ENCODE measurements at places on chromosomes 7 and 10. TPM values are rescaled to one million over a fixed set of nuclear protein-coding genes. Genes with fewer than 3 reads are reported as not detected.
A peak's percentile ranks its signal among the peaks of the same experiment; 100 is the strongest.

GRCh38 chr7:21980926-21981500 lies 35.3 kb upstream of the CDCA7L start:
- no peak for DNase-seq
- no peak overlapping the region for H3K27ac ChIP-seq
- H3K36me3 ChIP-seq = no peaks in the 10 kb centered on the region
- no peaks in the 10 kb centered on the region for H3K4me1 ChIP-seq
- no peak overlapping the region for H3K4me3 ChIP-seq

GRCh38 chr7:159094023-159094740 lies 50.5 kb downstream of the VIPR2 start:
- H3K36me3 ChIP-seq = no peaks in the 10 kb centered on the region
- no peak overlapping the region for H3K27ac ChIP-seq

DNA sequence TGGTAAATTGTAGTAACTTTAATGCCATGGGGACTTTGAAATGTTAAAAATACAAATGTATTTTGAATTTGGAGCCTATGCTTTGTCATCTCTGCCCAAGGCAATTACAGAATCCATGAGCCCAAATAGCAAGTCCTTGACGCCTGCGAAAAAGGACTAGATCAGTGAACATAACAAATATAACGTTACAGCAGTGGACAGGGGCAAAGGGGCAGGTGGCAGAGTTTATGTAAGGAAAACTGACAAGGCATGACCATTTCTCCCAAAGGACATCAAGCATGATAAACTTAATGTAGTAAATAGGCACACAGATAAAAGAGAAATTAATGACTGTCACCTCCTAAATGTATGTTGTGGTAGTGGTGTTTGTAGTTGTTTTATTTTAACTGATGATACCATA lies 297.1 kb downstream of the LRRTM3 start:
- H3K27me3 ChIP-seq = no peaks in the 10 kb centered on the region
- no peak overlapping the region for H3K4me3 ChIP-seq
- H3K36me3 ChIP-seq = no peaks in the 10 kb centered on the region
- no peak for DNase-seq
- H3K27ac ChIP-seq = no peak overlapping the region

DNA sequence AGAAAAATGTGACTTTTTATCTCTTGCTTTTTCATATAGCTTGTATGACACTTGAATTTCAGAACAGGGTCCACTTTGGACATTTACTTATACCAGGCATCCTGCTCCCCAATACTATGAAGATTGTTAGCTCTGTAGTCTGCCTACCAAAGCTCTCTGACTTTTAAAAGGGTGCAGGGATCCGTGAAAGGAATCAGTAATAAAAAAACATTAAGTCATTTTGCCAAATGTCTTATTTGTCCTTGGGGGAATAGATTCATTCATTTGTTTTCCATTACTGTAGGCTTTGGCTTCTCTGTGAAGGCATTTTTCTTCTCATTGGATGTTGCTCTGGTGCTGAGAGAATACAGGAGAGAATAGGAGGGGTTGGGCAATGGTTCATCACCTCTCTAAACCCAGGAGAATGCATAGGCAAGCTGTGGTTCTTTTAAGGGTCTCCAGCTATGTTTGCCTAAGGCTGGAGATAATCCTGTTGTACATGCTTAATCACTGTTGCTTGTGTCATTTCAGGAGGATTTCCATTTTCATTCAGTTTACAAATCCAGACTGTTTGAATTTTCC lies 103.5 kb downstream of the SRI start:
- no peaks in the 10 kb centered on the region for H3K36me3 ChIP-seq
- H3K27ac ChIP-seq = no peak overlapping the region
- H3K27me3 ChIP-seq = no peaks in the 10 kb centered on the region
- no peak overlapping the region for H3K4me3 ChIP-seq

DNA sequence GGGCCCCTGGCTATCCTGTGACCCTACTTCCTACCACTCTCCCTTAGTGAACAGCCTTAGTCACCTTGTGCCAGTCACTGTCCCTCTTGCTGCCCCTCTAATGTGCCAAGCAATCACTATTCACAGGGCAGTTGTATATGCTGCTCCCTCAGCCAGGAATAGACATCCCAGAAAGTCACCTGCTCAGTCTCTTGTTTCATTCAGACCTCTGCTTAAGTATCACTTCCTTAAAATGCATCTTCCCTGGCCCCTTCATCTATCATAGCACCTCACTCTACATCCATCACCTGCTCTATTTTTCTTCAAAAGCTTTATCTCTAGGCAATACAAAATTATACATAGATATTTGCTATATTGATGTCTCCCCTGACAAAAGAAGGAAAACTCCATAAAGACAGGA lies 328.4 kb upstream of the NFE2L3 start:
- H3K36me3 ChIP-seq = no peaks in the 10 kb centered on the region
- DNase-seq = no peak
- no peaks in the 10 kb centered on the region for H3K27me3 ChIP-seq
- H3K4me3 ChIP-seq = no peak overlapping the region
- no peaks in the 10 kb centered on the region for H3K4me1 ChIP-seq

GRCh38 chr7:77791336-77791735 lies 6.9 kb downstream of the TMEM60 start:
- peak overlapping the region; percentile 50 for H3K27ac ChIP-seq
- H3K4me1 ChIP-seq = peaks cover 26% of the 10 kb centered on the region
- DNase-seq = no peak
- no peaks in the 10 kb centered on the region for H3K36me3 ChIP-seq
- H3K27me3 ChIP-seq = no peaks in the 10 kb centered on the region
- no peak overlapping the region for H3K4me3 ChIP-seq

- DNase-seq = peak; percentile 28
- no peak overlapping the region for H3K4me3 ChIP-seq
- no peaks in the 10 kb centered on the region for H3K27me3 ChIP-seq
These were observed 98.3 kb downstream of the MKLN1 start for GRCh38 chr7:131425992-131426391.

GRCh38 chr7:86926732-86927131 lies 132.7 kb downstream of the ELAPOR2 start:
- H3K4me1 ChIP-seq = no peaks in the 10 kb centered on the region
- peak; percentile 15 for DNase-seq
- H3K27me3 ChIP-seq = no peaks in the 10 kb centered on the region
- H3K27ac ChIP-seq = no peak overlapping the region
- H3K36me3 ChIP-seq = no peaks in the 10 kb centered on the region

GRCh38 chr7:150390205-150390604 lies 11.1 kb downstream of the ZNF775 start:
- H3K4me1 ChIP-seq = peaks cover 18% of the 10 kb centered on the region
- H3K36me3 ChIP-seq = no peaks in the 10 kb centered on the region
- no peak for DNase-seq
- no peak overlapping the region for H3K4me3 ChIP-seq
- no peaks in the 10 kb centered on the region for H3K27me3 ChIP-seq

- no peak for DNase-seq
- no peaks in the 10 kb centered on the region for H3K27me3 ChIP-seq
- peaks cover 10% of the 10 kb centered on the region for H3K4me1 ChIP-seq
- no peaks in the 10 kb centered on the region for H3K36me3 ChIP-seq
- no peak overlapping the region for H3K27ac ChIP-seq
These were observed 20.4 kb downstream of the SHH start for GRCh38 chr7:155791836-155792235.

DNA sequence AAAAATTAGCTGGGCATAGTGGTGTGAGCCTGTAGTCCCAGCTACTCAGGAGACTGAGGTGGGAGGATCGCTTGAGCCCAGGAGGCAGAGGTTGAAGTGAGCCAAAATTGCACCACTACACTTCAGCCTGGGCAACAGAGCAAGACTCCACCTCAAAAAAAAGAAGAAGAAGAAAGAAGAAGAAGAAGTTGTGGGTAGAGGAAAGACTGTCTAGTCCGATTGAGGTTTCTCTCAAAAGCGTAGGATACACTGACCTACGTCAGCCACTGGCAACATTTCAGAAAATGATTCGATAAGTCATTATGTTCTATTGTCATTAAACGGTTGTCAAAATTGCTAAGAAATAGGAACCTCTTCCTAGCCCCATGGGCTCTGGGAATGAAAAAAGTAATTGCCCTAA lies 22.3 kb upstream of the RHBDD2 start:
- H3K27ac ChIP-seq = no peak overlapping the region
- DNase-seq = peak; percentile 66
- no peaks in the 10 kb centered on the region for H3K27me3 ChIP-seq
- H3K4me3 ChIP-seq = no peak overlapping the region

DNA sequence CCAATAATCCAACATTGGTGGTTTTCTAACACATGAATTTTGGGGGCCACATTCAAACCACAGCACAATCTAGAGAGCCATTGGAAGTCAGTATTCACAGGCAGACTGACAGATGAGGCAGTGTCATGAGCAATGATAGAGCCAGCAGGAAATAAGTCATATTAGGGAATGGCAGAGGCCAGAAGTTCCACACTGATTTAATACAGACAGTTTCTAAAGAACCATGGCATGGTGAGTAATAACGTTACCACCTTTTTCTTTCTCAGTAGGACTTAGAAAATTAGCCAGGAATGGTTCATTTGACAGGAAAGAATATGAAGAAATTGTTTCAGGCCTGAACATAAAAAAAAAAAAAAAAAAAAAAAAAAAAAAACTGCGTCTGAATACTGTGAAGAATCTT lies 210.3 kb downstream of the GPAM start:
- no peak overlapping the region for H3K27ac ChIP-seq
- DNase-seq = no peak
- no peaks in the 10 kb centered on the region for H3K27me3 ChIP-seq
- no peak overlapping the region for H3K4me3 ChIP-seq

DNA sequence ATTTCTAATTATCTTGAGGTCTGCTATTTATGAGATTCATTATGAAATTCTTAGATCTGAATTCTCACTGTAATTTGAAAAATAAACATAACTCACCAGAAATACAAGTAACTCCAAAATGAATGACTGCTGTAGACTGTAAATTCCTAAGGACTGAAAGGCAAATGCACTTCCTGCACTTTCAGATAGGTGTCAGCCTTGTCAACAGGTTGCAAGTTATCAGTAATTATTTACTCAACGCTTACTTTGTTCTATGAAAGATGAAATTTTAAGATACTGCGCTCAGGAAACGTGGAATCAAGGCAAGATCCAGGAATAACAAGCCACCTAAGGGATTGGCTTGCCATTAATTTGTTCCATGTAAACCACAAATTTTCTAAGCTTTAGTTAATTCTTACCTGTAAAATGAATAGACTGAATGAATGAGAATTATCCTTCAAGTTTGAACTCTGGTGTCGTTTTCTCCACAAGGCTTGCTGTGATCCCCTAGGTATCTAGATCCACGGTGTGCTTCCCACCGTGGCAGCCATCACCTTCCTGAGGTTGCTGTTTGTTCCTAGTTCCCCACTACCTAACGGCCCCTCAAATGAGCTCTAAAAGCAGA lies 12.6 kb downstream of the DHX32 start:
- DNase-seq = peak; percentile 48
- no peaks in the 10 kb centered on the region for H3K36me3 ChIP-seq
- peaks cover 17% of the 10 kb centered on the region for H3K4me1 ChIP-seq
- H3K4me3 ChIP-seq = no peak overlapping the region
- H3K27me3 ChIP-seq = no peaks in the 10 kb centered on the region

DNA sequence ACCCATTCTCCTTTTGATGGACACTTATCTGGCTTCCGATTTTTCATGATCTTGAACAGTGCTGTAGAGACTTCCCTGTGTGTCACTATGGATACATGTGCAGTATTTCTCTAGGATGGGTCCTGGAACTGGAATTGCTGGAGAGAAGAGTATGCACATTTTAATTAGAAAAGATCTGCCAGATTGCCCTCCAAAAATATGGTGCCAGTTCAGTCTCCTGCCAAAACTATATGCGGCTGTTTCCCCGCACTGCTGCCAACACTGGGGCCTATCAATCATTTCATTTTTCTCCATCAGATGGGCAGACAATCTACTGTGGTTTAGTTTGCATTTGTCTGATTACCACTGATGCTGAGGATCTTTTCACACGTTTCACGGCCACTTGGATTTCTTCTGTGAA lies 105.0 kb downstream of the SH2D4B start:
- no peak for DNase-seq
- H3K4me3 ChIP-seq = no peak overlapping the region
- H3K27me3 ChIP-seq = no peaks in the 10 kb centered on the region
- no peaks in the 10 kb centered on the region for H3K36me3 ChIP-seq
- H3K4me1 ChIP-seq = no peaks in the 10 kb centered on the region

DNA sequence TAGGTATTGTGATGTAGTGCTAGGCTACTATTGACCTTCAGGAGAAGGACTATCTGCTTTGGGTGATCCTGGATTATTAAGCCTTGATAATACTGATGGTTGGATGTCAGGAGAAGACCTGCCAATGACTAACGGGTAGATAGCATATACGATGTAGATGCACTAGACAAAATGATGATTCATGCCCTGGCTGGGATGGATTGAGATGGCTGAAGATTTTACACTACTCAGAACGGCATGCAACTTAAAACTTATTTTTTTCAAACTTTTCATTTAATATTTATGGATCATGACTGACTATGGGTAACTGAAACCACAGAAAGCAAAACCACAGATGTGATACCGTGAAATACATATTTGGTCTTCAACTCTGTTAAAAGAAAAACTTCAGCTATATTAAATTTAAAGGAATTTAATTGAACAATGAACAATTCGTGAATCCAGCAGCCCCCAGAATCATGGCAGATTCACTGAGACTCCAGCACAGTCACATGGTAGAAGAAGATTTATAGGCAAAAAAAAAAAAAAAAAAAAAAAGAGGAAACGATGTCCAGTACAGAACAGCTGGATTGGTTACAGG lies 124.6 kb upstream of the CDK13 start:
- no peak for DNase-seq
- H3K36me3 ChIP-seq = no peaks in the 10 kb centered on the region
- H3K4me3 ChIP-seq = no peak overlapping the region
- no peaks in the 10 kb centered on the region for H3K4me1 ChIP-seq
- no peaks in the 10 kb centered on the region for H3K27me3 ChIP-seq

GRCh38 chr10:73902351-73902750 lies 8.6 kb upstream of the PLAU start:
- H3K27me3 ChIP-seq = no peaks in the 10 kb centered on the region
- H3K36me3 ChIP-seq = no peaks in the 10 kb centered on the region
- peaks cover 15% of the 10 kb centered on the region for H3K4me1 ChIP-seq
- H3K4me3 ChIP-seq = no peak overlapping the region
- no peak overlapping the region for H3K27ac ChIP-seq

- no peaks in the 10 kb centered on the region for H3K4me1 ChIP-seq
- DNase-seq = no peak
- H3K27ac ChIP-seq = no peak overlapping the region
- H3K27me3 ChIP-seq = no peaks in the 10 kb centered on the region
These were observed 287.1 kb downstream of the SFMBT2 start for GRCh38 chr10:7123774-7124173.

The PTF1A gene
- 138 TPM for total RNA-seq

The GIMAP6 gene
- total RNA-seq = 10.6 TPM

The OPN1SW gene
- total RNA-seq = not detected

The NUPR2 gene
- 2.1 TPM for total RNA-seq

The CYP3A4 gene
- total RNA-seq = 267 TPM

The IFIT2 gene
- 1.6 TPM for total RNA-seq

The SORCS1 gene
- 1.3 TPM for total RNA-seq

The DPYSL4 gene
- 0.52 TPM for total RNA-seq

The SHTN1 gene
- 24.7 TPM for total RNA-seq

The ASAH2 gene
- 1.0 TPM for total RNA-seq

Data from body of pancreas (tissue), 4 donors.